ENCODE measurements at places on chromosomes 6 and 20.
A peak's percentile ranks its signal among the peaks of the same experiment; 100 is the strongest.

DNA sequence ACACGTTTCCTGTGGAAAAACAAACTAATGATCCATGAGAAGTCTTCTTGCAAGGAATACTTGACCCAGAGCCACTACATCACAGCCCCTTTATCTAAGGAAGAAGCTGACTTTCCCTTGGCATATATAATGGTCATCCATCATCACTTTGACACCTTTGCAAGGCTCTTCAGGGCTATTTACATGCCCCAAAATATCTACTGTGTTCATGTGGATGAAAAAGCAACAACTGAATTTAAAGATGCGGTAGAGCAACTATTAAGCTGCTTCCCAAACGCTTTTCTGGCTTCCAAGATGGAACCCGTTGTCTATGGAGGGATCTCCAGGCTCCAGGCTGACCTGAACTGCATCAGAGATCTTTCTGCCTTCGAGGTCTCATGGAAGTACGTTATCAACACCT, 35.4 kb downstream of the GCNT2 start:
- no peak for DNase-seq

DNA sequence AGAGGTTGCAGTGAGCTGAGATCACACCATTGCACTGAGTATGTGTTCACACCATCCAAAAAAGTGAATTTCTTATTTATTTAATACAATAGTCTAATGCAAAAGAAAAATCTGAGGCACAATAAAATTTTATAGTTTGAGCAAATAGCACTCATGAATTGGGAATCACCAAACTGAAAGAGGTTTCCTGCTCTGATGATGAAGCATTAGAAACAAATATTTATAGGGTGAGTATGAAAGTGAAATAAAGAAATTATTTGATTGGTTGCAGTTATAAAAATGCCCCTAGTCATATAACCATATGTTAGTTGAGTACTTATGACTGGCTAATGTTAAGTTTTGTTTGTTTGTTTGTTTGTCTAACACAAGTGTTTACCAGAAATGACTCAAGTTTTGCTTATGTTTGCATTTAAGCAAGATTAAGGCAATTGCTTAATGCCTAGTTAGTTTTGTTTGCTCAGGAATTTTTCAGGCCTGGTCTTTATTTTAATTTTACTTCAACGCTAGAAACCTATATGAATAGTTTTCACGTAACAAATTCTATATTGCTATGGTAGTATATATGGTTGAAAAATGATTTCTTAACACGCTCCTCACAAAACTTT, 151.5 kb upstream of the FAM83B start:
- no peak for DNase-seq

- no peak for DNase-seq
These were observed 31.3 kb downstream of the TRMT6 start for GRCh38 chr20:5918856-5919625.

GRCh38 chr6:130293800-130294199, 71.0 kb upstream of the SAMD3 start:
- DNase-seq = peak; percentile 46

DNA sequence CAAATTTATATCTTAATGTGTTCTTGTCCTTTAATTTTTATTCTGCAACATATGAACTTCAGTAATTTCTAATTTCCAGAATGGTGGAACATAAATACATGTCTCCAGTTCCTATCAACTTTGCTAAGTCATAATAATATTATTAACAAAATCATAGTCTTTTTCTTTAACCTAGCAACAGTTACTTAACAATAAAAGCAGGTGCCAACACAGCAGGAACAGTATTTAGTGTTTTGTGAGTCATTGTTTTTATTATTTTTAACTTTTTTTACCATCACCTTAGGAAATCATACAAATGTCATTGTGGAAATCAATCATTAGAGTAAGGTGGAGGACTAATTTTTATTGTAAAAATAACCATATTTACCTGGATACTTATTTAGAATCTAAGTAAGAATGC, 133.5 kb downstream of the PLCB1 start:
- no peak for DNase-seq

GRCh38 chr20:58645412-58645968, 5.6 kb upstream of the STX16 start:
- DNase-seq = peak; percentile 22

- DNase-seq = no peak
These were observed 1.1 kb downstream of the SOX4 start for GRCh38 chr6:21594416-21595281.

GRCh38 chr6:136612666-136613389, 62.6 kb upstream of the MAP7 start:
- DNase-seq = no peak

- no peak for DNase-seq
These were observed 346.5 kb downstream of the SYNE1 start for GRCh38 chr6:152290693-152291092.

GRCh38 chr6:154360476-154360875, 3.9 kb upstream of the IPCEF1 start:
- no peak for DNase-seq

GRCh38 chr20:37296371-37296770, 6.9 kb downstream of the MANBAL start:
- no peak for DNase-seq

DNA sequence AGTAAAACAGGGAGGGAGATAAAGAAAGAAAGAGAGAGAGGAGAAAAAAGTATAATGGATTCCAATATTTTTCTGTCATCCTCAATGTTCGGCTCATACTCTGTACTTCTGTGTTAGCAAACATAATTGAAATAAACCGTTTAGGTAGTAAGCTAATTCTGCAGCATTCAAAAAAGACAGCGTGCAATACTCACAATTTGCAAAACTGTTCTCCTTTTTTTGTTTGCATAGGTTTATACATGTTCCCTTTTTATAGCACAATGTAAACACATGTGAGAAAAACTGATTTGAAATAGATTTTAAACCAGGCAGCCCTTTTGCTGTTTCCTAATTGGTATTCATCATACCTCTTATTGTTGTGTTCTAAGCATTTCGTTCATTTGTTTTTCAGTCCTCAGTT, 188.9 kb downstream of the PLCB1 start:
- no peak for DNase-seq

- DNase-seq = no peak
These were observed 1111.4 kb upstream of the CITED2 start for GRCh38 chr6:140485740-140486449.

DNA sequence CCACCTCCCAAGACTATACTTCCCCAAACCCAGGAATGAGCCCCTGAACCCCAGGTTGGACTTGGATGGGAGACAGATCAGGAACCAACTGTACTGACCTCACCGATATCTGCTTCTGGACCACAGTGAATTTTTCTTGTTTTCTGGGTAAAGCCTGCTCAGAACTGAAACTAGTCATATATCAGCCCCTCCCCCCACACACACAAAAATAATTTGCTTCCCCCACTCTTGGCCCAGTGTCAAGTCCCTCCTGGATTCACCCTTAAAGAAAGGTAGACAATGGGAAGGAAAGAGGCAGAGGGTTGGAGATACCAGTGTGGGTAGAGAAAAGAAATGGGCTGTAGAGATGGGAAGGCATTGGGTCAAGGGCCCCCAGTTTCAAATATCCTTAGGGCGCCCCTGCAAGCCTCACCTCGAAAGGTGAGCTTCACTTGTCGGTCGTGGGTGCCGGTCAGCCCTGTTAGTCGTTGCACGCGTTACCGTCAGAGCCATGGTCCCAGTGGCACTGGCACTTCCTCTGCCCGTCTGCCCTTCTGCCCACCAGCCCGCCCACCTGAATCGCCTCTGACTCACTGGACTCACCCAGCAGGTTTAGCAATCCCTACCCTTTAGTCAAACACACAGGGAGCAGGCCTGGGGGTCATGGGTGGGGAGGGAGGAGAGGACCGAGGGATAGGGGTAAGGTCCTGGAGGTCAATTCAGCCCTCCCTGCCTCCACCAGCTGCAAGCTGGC, 8.5 kb upstream of the SPAG4 start:
- DNase-seq = no peak

- no peak for DNase-seq
These were observed 141.3 kb downstream of the PRL start for GRCh38 chr6:22155551-22155950.

- DNase-seq = no peak
These were observed 663.9 kb upstream of the DEFB115 start for GRCh38 chr20:30593572-30593971.

DNA sequence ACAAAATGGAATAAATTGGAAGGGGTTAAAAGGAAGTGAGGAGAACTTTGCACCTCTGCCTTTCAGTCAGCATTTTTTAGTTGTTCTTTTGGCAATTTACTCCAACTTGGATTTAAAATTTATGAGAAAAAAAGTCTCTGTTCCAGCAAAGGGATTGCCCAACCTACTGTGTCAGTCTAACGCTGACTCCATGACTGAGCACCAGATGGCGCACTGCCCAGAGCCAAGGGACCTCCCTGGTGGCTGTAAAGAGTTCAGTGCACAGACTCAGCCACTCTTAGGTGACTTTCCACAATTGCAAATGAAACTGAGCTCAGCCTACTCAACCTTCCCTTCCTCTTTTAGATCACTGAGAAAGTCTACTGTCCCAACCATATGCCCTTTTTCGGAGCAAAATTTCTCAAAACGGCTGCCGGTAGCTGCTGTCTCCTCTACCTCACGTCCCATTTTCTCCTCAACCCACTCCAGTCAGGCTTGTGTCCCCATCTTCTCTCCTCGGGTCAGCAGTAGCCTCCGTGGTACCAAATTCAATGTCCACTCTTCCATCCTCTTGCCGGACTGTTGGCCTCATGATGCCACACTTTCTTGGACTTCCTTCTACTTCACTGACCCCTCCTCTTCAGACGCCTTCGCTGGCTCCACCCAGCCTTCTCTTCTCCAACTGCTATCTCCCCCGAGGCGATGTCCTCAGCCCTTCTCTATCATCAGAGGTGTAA, 38.7 kb downstream of the GSTA2 start:
- peak; percentile 68 for DNase-seq

GRCh38 chr6:43855247-43855646, 85.2 kb downstream of the VEGFA start:
- DNase-seq = no peak

GRCh38 chr6:6686176-6686575, 97.7 kb downstream of the LY86 start:
- DNase-seq = no peak

DNA sequence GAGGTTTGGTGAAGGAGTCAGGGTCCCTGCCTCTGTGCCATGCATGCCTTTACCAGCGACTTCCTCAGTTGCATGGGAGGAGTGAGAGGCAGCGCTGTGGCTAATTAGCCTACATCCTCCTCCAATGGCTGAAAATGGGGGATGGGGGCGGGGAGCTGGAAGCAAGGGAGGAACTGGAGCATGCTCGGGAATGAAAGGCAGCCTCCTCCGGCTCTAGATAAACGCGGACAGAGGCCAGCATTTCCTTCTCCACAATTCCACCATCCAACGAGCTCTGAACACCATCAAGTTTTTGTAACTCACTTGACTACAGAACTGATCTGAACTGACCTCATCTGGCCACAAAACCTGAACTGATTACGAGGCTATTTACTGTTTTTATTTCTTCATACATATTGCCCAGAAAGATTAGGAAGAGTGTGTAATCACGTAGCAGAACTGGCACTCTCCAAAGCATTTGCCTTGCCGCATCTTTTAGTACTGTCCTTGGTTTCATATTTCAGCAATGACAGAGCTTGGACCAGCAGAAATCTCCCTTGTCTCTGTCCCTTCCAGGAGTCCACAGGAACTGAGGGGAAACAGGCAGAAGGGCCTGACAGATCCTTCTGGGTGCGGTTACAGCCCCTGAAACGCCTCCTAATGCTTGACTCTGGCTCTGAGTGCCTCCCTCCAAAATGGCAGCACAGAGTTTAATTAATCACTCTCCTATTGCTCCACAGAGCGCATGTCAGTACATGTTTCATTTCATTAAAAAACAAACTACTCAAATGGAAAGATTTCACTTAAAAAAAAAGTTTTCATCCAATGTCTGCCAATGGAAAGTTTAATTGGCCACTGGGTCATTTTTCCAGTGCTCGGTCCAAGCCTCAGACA, 58.2 kb upstream of the TRAF3IP2 start:
- DNase-seq = no peak

DNA sequence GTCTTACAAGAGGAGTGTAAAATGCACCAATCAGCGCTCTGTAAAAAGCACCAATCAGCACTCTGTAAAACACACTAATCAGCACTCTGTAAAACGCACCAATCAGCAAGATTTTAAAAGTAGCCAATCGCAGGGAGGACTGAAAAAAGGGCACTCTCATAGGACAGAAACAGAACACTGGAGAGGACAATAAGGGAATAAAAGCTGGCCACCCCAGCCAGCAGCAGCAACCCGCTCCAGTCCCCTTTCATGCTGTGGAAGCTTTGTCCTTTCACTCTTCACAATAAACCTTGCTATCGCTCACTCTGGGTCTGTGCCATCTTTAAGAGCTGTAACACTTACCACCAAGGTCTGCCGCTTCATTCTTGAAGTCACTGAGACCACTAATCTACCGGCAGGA, 1.7 kb upstream of the AIG1 start:
- DNase-seq = no peak

- DNase-seq = no peak
These were observed 76.6 kb downstream of the NCR2 start for GRCh38 chr6:41411961-41412360.

DNA sequence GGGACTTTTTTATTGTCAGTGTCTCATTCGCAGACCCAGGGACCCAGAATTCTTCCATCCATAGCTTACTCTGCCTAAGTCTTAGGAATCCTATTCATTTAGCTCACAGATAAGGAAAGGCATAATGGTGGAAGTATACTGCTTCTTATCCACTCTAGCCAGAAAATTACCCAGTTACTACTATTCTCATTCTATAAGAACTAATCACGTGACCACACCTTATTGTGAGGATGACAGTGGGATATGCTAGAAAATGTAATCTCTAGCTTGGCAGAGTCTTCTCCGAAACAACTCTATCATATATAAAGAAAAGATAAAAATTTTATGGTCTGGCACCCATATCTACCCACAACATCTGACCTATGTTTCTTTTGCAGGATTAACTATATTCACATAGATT, 21.2 kb downstream of the TFAP2D start:
- no peak for DNase-seq

DNA sequence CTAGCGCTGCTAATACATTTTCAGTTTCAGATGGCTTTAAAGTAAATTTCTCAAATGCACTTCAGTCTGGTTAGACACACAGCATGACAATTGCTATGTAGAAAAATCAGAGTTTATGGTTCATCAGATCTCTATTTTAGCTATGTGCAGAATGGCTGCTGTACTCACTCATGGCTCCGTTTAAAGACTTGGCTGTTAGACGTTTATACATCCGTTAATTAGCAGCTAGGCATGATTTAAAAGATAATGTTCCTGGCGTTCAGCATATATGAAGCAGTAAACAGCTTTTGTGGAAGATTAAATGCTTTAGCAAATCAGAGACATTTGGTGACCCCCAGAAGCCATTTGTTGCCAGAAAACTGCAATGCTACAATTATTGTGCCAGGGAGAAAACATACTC, 350.0 kb upstream of the MANEA start:
- DNase-seq = no peak

- no peak for DNase-seq
These were observed 698.2 kb downstream of the DOK5 start for GRCh38 chr20:55173601-55174000.

GRCh38 chr6:1515781-1516180, 93.9 kb upstream of the FOXC1 start:
- DNase-seq = no peak

Data from LNCaP clone FGC (cell line).